ENCODE measurements at places on chromosomes 3 and 15.

DNA sequence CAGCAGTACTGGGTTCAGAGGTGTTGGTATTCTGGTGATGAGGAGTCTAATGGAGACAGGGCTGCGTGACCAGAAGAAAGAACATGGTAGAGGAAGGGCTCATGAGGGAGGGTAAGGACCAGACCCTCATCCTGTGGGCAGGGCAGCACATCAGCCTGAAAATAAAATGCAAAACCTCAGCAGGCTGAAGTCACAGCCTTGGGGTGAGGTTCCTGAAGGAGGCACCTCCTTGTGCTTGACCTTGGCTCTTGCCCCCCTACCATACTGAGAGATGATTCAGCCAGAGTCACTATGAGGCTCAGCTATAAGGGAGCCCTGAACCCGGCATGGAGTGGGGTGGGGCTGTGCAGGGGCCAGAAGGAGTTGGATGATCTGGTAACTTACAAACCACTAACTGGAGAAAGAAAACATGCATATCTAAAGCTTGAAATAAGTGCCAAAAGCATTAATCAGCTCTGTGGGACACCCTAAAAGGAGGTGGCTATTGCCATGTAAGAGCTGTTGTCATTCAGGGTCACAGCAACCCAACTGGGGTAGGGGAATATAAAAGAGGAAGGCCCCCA lies 60.2 kb downstream of the CORO2B start:
- no peak for DNase-seq

DNA sequence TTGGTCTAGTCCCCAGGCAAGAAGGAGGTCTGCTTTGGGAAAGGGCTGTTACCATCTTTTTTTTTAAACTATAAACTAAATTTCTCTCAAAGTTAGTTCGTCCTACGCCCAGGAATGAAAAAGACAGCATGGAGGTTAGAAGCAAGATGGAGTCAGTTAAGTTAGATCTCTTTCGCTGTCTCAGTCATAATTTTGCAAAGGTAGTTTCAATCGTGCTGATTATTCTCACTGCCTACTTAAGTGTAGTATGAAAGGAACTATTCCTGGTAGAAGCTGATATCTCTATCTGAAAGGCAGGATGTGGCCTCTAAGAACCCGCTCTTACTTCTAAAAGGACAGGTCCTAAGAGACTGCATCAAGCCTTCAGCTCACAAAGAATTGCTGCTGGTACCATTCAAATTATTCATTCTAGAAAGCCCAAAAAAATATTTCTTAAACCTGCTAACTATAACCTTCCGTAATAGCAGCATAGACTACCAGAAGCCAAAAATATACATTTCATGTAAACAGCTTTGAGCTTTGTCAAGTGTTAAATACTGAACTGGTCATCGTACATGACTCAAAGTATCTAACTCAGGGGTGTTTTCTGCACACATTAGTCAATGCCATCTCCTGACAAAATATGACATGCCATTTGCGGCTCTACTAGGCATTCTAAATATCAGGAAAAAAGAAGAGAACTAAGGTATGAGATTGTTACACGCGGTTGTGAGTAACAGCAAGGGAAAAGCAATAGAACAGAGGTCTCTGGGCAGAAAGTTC lies 96.0 kb upstream of the CCDC80 start:
- DNase-seq: no peak

- DNase-seq: no peak
These were observed 105.3 kb downstream of the LSM3 start for GRCh38 chr3:14283813-14284438.

- DNase-seq: no peak
These were observed 67.7 kb upstream of the CDV3 start for GRCh38 chr3:133505813-133506212.

DNA sequence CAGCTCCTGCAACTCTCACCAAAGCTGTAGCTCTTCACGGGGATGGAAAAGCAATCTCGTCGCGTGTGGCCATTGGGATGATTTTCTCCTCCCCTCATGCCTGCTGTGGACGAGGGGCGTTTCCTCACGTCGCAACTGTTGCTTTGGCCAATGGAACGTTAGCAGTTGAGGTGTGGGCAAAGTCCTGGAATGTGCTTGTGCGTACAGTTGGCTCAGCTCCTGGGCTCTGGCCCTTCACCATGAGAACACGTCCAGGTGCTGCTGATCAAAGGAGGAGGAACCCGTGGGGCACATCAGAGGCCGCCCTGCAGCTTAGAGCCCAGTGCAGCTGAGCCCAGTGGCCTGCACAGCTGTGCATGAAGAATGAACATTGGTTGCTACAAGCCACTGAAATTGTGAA lies 186.1 kb downstream of the TJP1 start:
- DNase-seq: no peak

All from right renal cortex interstitium (tissue), 3 donors.